ENCODE measurements at places on chromosomes 12 and 14.

GRCh38 chr14:55739967-55740648 is 160.1 kb downstream of the KTN1 start:
- DNase-seq, result no peak

DNA sequence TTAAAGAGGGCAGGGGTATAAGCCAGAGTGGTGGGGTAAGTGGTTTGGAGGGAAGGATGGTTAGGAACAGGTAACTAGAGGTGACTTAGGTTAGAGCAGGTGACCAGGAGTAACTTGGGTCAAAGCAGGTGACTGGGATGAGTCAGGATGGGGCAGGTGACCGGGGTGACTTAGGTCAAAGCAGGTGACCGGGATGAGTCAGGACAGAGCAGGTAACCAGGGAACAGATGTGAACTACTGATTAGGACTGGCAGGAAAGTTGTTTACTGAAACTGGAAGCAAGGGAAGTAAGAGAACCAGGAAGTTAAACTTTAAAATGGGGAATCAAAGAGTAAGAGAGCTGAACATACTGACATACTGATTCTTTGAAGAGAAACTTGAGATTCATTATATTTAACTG is 57.4 kb downstream of the FSCB start:
- no peak for DNase-seq

DNA sequence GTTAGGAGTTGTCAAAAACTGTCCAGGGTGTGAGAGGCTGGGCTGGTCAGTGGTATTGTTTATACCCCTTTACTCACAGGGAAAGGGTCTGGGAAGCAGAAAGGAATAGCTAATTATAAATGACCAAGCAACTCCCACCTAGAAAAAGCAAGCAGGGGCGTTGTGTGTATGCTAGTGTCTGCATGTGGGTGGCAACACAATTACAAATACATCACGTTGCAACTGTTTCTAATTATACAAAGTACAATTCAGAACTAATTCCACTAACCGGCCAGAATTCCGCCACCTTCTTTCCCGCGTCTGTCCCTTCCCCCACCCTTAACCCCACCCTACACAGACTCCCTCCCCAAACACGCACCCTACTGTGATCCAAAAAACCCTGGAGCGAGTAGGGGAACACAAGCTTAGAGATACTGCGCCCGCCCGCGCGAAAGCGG is 2.2 kb downstream of the DPF3 start:
- no peak for DNase-seq

GRCh38 chr14:104461676-104462449 is 117.7 kb upstream of the C14orf180 start:
- DNase-seq, result no peak

DNA sequence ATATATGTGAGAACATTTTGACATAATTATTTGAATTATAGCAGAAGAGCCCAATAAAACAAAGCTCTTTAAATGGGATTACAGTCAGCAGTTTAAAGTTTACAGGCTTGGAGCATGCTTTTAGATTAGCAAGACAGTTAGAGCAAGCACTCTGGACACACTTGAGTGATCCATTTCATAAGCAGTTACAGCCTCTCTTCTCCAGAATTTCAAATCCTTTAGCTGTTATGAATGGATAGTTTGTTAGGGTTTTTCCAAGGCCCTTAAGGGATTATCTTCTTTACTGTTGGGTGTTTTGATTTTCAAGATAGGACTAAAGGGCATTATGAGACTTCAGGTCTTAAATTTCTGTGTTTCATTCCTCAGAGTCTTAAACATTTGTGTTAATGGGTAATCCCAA is 36.3 kb downstream of the BEST3 start:
- no peak for DNase-seq

Data from GM04503 (cell line).